ENCODE measurements at places on chromosomes 16 and 17. TPM values are rescaled to one million over a fixed set of nuclear protein-coding genes. Genes with fewer than 3 reads are reported as not detected.

Gene PRRT2
- 15.1 TPM for total RNA-seq

Gene STX1B
- 1.0 TPM for total RNA-seq

Gene CA4
- total RNA-seq: 11.4 TPM

DNA sequence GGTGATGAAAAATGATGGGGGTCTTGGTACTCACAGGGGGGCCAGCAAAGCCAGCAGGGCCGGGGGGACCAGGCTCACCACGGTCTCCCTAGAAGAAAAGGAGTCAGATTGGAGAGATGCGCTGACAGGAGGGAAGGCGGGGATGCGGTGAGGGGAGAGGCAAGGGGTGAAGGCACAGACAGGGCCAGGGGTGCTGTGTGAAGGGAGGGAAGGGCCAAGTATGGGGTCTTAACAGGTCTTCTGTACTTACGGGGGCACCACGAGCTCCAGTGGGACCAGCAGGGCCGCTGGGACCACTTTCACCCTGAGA is 11.2 kb downstream of the COL1A1 start:
- no peak overlapping the region for H3K27ac ChIP-seq
- H3K4me1 ChIP-seq: no peaks in the 10 kb centered on the region
- no peaks in the 10 kb centered on the region for H3K27me3 ChIP-seq
- H3K36me3 ChIP-seq: no peaks in the 10 kb centered on the region
- H3K4me3 ChIP-seq: no peak overlapping the region
- no peak for DNase-seq

GRCh38 chr17:17159571-17159970 is 46.6 kb downstream of the PLD6 start:
- H3K27ac ChIP-seq: peak overlapping the region; percentile 12
- DNase-seq: no peak
- no peaks in the 10 kb centered on the region for H3K27me3 ChIP-seq
- peaks cover 5% of the 10 kb centered on the region for H3K36me3 ChIP-seq
- no peaks in the 10 kb centered on the region for H3K4me1 ChIP-seq

- peak overlapping the region; percentile 17 for H3K27ac ChIP-seq
- no peak overlapping the region for H3K4me3 ChIP-seq
- DNase-seq: no peak
- H3K27me3 ChIP-seq: no peaks in the 10 kb centered on the region
These were observed 66.9 kb downstream of the RAI1 start for GRCh38 chr17:17748179-17748578.

GRCh38 chr17:1122533-1123392 is 57.0 kb downstream of the ABR start:
- H3K27ac ChIP-seq: peak overlapping the region; percentile 61
- H3K4me3 ChIP-seq: no peak overlapping the region
- no peaks in the 10 kb centered on the region for H3K36me3 ChIP-seq
